ENCODE measurements at places on chromosomes 6 and 20. TPM values are rescaled to one million over a fixed set of nuclear protein-coding genes. Genes with fewer than 3 reads are reported as not detected.

- DNase-seq = no peak
Observed at GRCh38 chr6:109429496-109429895, 10.9 kb downstream of the PPIL6 start.

Gene TSPO2
- polyA plus RNA-seq = not detected

Gene ABHD16B
- polyA plus RNA-seq = not detected

Gene STX7
- polyA plus RNA-seq = 236 TPM

DNA sequence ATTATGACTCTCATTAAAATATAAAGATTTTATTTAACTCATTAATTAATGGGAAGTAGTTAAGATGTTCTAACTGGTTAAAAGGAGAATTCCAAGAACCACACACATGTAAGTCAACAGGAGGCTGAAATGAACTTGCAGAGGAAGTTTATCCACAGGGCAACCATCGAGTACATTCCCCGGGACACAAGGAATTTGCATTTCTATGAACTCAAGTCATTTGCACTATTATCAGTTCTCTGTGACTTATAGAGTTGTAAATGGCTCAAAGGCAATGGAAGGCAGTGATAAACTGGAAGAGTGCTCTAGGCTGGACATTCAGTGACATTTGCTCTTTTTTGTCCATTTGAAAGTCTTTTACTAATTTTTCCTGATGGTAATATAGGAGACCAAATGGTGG is 97.4 kb downstream of the SNX5 start:
- DNase-seq = no peak

DNA sequence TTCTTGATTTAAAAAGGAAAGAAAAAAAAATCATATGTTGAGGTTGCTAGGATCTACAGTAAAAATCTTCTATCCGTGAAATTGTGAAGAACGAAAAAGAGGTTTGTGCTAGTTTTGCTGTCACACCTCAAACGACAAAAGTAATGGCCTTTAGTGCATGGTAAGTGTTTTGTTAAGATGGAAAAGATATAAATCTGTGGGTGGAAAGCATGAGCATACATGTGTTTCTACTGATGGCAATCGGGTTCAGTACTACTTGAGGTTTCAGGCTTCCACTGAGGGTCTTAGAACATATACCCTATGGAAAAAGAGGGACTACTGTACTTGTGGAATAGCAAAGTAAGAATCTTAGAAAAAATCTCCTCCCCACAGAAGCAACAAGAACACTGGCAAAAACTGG is 58.0 kb downstream of the AHI1 start:
- no peak for DNase-seq

Gene CDK5RAP1
- 22.4 TPM for polyA plus RNA-seq

- peak; percentile 68 for DNase-seq
Observed at GRCh38 chr6:158910484-158911440, 89.2 kb downstream of the RSPH3 start.

Gene IMPG1
- not detected for polyA plus RNA-seq

DNA sequence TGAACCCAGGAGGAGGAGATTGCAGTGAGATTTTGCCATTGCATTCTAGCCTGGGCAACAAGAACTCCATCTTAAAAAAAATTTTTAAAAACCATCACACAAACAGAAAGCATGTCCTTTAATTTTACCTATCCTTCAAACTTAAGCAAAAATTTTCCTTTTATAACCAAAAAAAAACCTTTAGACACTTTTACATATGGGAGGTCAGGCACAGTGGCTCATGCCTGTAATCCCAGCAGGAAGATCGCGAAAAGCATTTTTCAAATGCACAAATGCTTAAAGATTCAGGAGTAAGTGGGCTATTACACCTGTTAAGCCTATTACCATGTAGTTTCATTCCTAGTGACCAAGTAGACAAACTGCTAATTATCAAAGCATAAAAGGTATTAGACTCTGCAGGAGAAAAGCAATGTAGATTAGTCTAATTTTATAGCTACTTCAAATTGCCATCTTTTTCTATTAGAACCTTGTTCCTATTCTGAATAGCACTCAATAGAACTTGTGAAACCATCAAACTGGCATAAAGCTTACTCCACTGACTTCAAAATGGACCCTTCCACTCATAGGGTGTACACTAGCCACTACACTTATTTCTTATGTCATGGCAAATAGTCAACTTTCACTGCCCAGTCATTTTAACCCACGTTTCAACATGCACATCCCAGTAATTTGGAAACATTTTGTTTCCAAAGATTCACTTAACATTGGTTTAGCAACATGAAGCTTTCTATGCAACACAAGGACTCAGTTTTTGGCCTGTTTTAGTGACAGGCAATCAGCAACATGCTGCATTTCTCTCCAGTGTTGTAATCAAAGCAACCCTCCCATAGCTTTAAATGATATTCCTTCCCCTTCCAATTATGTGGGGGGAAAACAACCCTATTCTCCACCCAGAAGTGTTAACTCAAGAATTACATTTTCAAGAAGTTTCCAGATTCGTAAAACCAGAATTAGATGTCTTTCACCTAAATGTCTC is 4.0 kb downstream of the EEF1A1 start:
- no peak for DNase-seq

Gene TAAR8
- not detected for polyA plus RNA-seq

DNA sequence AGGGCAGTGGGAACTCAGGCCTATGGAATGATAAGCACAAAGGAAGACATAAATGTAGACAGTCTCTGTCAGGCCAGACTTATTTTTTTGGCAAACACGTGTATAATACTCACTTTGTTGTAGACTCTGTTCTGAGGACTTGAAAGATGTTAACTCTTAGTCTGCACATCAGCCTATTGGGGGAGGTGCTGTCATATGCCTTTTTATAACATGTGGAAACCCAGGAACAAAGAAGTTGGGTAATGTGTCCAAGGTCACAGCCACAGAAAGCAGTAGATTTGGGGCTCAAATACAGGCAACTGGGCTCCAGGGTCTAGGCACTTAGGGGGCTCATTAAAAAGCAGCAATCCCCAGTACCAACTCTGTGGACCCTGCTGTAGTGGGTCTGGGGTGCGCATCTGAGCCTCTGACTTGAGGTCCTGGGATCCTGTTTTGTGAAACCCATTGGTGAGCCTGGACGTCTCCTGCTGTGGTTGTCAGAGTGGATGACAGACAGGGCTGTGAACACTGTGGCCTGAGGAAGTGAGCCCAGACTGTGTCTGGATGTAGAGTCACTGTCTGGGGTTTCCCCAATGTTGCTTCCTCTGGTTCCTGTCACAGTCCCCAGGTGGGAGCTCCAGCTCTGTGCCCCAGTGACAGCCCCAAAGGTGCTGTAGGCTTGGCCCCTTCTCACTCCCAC is 50.0 kb downstream of the CDH26 start:
- no peak for DNase-seq

GRCh38 chr20:37345339-37346235 is at the start of gene SRC:
TSS of gene SRC (plus strand) at chr20:37346140. CDS start at chr20:37384154, 38,014 bp downstream.
- peak; percentile 29 for DNase-seq

- DNase-seq = no peak
Observed at GRCh38 chr6:163182696-163183095, 231.8 kb upstream of the QKI start.

Gene C6orf120
- polyA plus RNA-seq = 12.1 TPM

DNA sequence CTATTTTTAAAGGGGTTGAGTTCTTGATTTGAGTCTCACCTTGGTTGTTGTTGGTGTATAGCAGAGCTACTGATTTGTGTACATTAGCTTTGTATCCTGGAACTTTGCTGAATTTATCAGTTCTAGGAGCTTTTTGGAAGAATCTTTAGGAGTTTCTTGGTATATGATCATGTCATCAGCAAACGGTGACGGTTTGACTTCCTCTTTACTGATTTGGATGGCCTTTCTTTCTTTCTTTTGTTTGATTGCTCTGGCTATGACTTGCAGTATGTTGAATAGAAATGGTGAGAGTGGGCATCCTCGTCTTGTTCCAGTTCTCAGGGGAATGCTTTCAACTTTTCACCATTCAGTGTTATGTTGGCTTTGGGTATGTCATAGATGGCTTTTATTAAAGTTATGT is 64.0 kb downstream of the CDYL start:
- DNase-seq = no peak

DNA sequence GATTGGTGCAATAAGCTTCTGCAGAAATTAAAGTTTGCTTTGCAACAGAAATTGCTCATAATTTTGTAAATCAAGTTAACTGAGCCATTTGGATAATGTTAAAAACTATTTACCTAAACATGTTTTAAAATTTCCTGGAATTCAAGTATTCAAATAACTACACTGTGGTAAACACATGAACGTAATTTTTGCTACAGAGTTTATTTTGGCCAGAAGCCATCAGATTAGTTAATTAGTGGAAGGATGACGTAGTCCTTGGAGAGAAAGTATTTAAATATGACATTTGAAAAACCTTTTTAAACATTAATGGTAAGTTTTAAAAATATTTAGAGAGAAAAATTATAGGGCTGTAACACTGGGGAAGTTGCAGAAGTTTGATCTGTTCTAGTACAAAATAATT is 121.2 kb upstream of the UST start:
- DNase-seq = no peak

Gene TBX18
- polyA plus RNA-seq = not detected

Gene C6orf132
- polyA plus RNA-seq = not detected

Gene OR2J3
- not detected for polyA plus RNA-seq

- peak; percentile 50 for DNase-seq
Observed at GRCh38 chr20:53413186-53413631, 180.4 kb downstream of the ZNF217 start.

- no peak for DNase-seq
Observed at GRCh38 chr6:6592826-6593475, 4.4 kb downstream of the LY86 start.

DNA sequence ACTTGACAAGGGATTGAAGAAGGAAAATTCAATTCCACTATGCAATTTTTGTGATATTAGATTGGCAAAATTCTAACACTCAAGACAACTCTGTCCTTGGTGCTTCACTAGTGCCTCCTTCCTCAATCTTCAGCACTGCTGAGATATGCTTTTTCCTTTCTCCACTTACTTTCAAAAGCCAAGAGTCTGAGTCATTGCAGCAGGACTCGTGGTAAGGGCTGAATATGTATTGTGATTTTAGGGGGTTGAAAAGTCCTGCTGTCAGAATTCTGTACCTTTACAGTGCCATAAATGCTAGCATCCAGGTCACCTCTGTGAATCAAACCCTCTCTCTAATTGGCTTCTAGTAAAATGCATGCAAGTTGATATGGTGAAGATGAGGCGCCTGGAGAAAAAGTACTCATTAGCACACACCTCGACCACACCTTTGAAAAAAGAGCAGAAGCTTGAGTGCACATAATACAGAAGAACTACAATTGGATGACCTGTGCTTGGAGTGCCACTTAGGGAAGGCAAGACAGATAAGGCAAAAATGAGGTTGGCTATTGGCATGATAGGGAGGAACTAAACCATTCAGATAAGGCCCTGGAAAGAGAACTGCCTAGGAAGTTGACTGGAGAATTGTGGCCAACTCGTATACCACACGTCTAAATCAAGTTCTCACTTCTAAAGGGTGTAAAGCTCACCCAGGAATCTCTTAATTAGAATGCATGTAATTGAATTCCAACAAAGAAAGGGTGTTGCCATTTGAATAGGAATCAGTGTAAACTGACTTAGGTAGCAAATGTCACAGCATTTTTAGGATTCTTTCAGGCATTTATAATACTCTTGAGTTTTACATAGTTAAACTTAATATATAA is 43.6 kb upstream of the FAM83B start:
- no peak for DNase-seq

DNA sequence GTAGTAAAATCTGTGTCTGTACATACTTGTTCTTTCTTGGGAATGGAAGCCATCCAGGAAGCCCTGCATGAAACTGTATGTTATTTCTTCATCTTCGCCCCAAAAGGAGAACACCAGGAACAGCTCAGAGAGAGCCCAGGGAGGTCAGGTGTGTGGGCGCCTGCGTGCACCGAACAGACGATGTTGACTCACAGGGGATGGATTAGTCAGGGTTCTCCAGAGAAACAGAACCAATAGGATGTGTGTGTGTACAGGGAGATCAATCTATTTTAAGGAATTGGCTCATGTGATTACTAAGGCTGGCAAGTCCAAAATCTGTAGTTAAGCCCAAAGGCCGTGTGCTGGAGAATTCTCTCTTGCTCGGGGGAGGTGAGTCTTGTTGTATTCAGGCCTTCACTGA is 45.7 kb downstream of the RNASET2 start:
- DNase-seq = no peak

Gene FOXF2
- not detected for polyA plus RNA-seq

DNA sequence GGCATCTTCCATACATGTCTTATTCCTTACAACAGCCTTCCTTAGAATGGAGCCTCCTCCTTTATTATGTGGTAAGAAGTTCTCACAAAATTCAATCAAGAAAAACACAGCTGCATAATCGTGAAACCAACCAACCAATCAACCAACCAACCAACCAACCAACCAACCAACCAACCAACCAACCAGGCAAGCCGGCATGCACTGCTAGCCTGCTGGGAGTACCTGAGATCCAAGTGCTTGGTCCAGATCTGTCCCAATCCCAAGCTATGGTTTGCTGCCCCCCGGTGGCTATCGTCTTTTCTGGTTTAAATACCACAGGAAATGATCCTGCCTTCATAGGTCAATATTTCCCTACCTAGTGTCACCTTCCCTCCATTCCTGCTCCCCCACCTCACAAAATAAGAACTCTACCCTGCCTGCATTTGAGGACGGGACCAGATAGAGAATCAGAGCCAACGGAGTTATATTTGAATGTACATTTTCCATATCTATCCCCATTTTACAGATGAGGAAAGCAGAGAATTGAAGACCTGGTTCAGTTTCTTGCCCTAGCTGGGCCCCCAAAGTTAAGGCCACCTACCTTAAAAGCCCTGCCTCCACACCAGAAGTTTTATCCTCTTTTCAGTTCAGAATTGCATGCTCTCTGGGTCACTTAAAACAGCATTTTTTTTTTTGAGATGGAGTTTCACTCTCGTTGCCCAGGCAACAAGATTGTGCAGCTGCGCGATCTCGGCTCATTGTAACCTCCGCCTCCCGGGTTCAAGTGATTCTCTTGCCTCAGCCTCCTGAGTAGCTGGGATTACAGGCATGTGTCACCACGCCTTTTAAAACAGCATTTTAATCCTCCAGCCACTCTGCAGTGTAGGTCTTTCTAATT is 27.1 kb downstream of the RAB44 start:
- no peak for DNase-seq

DNA sequence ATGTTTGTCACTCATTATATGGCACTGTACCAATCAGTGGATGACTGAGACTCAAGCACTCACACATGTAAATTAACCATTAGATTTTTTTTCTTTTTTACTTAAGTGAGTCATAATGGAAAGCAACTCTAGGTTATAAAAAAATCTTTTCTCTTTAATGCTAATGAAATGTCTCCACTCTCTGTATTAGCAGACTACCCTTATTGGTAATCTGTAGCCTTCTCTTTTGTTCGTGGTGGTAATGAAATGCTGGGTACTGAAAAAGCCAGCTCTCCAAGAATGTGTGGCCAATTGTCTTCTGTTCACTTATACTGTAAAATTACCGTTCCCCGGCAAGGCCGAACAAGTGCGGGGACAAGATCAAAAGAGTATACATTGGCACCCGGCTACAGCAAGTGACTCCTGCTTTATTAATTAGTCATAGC is 69.0 kb downstream of the AFG1L start:
- DNase-seq = no peak

GRCh38 chr6:56173228-56173627 is 74.2 kb downstream of the COL21A1 start:
- DNase-seq = no peak

- DNase-seq = no peak
Observed at GRCh38 chr6:35477551-35478179, 9.5 kb downstream of the RPL10A start.

- peak; percentile 53 for DNase-seq
Observed at GRCh38 chr6:34027445-34027936, 118.4 kb downstream of the GRM4 start.

- no peak for DNase-seq
Observed at GRCh38 chr6:151002057-151002450, 136.6 kb downstream of the MTHFD1L start.

- no peak for DNase-seq
Observed at GRCh38 chr6:122322824-122323223, 76.6 kb upstream of the HSF2 start.

Data from naive B cell (primary cell).